ENCODE measurements at places on chromosomes 12 and 14. TPM values are rescaled to one million over a fixed set of nuclear protein-coding genes. Genes with fewer than 3 reads are reported as not detected.

Gene PUS7L
- polyA plus RNA-seq, result 13.5 TPM

Gene MANSC1
- polyA plus RNA-seq, result 21.1 TPM

Gene ADIPOR2
- polyA plus RNA-seq, result 40.7 TPM

Gene ANKLE2
- 51.7 TPM for polyA plus RNA-seq
